ENCODE measurements at places on chromosomes 12 and 14.

DNA sequence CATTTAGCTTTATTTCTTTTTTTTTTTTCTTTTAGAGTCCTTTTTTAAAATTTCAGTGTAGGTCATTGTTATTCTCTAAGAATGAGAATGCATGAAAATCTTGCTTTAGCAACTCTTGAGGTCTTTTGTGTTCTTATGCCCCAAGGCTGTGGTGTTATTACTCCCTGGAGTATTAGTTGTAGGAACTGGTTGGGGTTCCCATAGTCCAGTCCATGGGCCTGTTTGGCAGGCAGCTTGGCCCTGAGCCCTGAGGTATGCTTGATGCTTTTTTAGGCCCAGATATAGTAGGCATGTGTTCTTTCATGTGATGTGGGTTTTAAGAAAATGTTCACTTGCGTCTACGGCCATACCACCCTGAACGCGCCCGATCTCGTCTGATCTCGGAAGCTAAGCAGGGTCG lies 1.6 kb downstream of the FAM234B start:
- DNase-seq, result no peak

DNA sequence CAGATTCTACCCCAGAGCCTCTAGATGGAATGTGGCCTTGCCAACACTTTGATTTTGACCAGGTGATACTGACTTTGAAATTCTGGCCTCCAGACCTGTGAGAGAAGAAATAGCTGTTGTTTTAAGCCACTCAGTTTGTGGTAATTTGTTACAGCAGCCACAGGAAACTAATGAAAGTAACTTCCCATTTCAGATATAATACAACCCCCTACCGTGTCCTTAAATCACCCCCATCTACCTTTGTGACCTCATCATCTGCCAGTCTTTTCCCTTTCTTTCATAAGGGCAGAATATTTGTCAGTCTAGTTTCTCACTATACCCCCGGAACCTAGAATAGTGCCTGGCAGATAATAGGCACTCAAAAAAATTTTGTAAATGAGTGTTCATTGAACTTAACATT lies 39.6 kb downstream of the PPP4R4 start:
- no peak for DNase-seq

DNA sequence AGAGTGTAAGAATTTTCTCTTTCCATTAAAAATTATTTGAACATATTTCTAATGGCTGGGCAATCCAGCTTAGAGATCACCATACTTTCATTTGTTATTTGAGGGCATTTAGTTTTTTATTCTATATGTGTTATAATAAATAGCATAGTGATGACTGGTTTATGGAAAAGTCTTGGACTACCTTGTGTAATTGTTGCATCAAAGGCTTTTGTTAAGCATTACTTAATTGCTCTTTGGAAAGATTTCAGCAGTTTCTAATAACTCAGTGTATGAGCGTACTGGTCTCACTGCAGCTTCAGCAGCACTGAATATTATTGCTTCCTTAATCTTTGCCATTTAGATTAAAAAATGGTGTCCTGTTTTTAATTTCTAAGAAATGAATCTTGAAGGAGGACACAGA lies 22.8 kb downstream of the TMEM19 start:
- DNase-seq, result no peak

DNA sequence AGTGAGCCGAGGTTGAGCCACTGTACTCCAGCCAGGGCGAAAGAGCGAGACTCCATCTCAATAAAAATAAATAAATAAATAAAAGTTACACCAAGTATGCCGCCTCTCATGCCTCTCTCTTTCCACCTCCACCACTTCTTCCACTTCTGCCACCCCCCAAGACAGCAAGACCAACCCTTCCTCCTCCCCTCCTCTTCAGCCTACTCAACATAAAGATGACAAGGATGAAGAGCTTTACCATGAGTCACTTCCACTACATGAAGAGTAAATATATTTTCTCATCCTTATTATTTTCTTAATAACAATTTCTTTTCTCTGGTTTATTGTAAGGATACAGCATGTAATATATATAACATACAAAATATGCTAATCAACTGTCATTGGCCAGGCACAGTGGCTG lies 3.6 kb upstream of the TMED2 start:
- DNase-seq, result no peak

- DNase-seq, result no peak
These were observed 1.2 kb downstream of the SNX6 start for GRCh38 chr14:34628681-34629135.

GRCh38 chr14:96380735-96381134 lies 11.2 kb upstream of the AK7 start:
- no peak for DNase-seq

- DNase-seq, result no peak
These were observed at the start of gene FOXN4 for GRCh38 chr12:109308534-109309380. Gene FOXN4, minus strand, starts transcription at chr12:109309284. Its CDS starts 963 bp downstream, at chr12:109308321.

- no peak for DNase-seq
These were observed 152.1 kb downstream of the GALC start for GRCh38 chr14:87840906-87841305.

DNA sequence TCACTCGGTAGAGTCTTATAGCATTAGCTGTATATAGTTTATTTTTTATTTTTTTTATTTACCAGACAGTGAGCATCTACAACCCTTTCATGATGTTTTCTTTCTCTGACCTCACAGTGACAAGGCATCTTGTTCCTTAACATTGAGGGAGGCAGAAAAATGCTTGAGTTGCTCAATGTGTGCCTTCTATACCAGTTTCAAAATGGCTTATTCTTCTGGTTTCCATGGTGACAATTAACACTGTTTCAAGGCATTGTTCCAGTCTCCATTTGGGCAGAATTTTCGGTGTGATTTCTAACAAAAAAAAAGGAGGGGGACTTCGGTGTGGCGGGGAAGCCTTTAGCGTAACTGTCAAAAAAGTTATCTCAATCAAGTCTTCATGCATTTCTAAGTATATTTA lies 209.7 kb upstream of the NPAS3 start:
- DNase-seq, result no peak

GRCh38 chr14:81273521-81273920 lies 52.8 kb upstream of the GTF2A1 start:
- no peak for DNase-seq

GRCh38 chr12:56411781-56412639 lies 37.2 kb downstream of the TIMELESS start:
- no peak for DNase-seq

GRCh38 chr12:90152897-90153624 lies 444.4 kb upstream of the ATP2B1 start:
- peak; percentile 7 for DNase-seq

- no peak for DNase-seq
These were observed 56.0 kb downstream of the PLEKHG3 start for GRCh38 chr14:64760146-64760755.

DNA sequence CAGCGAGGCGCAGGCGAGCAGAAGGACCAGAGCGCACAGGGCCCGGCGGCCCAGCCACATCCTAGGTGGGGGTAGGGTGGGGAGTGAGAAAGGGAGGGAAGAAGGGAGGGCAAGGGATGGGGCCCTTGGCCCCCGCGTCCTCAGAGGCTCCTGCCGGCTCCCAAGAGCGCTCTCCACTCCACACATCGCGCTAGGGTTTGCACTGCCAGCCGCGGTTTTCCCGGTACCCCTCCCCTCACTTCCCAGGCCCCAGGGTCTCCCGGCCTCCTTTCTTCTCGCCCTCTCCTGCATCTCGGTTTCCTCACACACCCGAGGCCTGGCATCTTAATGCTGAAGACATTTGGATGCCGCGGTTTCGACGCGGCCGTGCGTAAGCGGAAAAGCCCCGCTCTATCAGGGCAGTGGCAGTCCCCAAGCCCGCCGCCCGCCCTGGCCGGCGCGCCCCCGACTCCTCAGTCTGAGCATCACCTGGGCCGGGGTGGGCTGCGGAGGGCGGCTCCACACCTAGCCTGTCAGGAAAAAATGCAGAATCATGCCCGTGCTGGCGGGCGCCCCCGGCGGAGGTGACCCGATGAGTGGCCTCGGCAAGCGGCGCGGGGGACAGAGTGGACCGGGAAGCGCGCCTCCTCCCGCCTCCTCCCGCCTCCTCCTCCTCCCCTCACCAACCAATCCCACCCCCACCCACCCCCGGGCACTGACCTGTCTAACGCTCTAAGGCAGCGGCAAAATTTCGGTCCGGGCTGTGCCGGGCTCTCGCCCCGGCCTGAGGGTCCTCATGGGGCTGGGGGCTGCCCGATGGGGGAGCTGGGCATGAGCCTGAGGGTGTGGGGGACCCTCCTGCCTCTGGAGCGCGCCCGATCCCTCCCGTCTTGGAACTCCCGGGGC lies 686 bp downstream of the B4GALNT1 start:
- no peak for DNase-seq

DNA sequence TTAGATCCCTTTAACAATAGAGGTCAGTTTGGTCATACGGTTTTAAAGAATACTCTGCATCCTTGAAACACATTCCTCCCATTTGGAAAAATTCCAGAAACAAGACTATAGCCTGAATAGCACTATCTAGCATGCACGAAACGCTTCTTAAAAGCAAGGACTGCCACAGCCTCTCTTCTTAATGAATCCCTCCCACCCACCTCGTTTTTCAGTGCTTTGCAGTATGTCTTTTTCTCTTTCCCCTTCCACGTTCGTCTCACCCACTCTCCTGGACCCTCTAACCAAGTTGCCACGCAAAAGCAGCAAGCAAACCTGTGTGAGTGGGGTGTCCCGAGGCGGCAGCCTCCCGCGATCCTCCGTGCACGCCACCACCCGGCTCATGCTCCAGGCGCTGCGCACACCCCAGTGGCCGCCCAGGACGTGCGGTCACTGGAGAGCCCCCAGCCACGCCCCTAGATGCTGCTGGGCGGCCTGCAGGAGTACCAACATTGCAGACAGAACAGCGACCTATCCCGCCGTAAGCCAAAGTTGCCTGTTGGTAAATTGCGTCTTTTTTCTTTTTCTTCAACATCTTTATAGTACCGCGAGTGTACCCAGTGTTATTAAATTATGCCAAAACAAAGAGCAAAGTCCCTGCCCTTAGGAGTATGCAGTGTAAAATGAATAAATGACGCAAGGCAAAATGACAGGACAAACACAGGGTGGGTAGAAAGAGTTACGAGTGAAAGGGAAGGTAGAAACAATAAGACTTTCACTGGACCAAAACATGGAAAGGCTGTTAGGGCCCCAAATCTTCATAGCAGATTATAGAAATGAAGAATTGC lies at the start of gene SLC38A4:
Gene SLC38A4, minus strand, starts transcription at position 407 of the 824 bp plus-strand sequence. CDS start 32,926 bp downstream, outside the sequence.
- DNase-seq, result no peak

DNA sequence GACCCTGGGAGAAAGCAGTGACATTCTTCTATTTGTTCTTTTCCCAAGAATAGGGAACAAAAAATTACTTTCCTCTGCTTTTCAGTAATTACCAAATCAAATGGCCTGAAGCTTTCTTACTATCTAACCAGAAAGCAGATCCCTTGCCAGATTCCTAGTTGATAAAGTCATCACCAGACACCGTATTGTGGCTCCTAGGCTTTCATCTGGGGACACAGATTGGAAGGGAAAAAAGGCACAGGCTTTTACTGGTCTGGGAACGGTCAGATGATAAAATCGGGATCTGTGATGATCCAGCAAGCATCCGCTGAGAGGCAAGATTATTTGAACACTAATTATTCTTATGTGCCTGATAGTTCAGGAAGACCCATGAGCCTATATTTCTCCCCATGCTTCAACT lies 79.1 kb upstream of the BCL2L14 start:
- DNase-seq, result no peak

DNA sequence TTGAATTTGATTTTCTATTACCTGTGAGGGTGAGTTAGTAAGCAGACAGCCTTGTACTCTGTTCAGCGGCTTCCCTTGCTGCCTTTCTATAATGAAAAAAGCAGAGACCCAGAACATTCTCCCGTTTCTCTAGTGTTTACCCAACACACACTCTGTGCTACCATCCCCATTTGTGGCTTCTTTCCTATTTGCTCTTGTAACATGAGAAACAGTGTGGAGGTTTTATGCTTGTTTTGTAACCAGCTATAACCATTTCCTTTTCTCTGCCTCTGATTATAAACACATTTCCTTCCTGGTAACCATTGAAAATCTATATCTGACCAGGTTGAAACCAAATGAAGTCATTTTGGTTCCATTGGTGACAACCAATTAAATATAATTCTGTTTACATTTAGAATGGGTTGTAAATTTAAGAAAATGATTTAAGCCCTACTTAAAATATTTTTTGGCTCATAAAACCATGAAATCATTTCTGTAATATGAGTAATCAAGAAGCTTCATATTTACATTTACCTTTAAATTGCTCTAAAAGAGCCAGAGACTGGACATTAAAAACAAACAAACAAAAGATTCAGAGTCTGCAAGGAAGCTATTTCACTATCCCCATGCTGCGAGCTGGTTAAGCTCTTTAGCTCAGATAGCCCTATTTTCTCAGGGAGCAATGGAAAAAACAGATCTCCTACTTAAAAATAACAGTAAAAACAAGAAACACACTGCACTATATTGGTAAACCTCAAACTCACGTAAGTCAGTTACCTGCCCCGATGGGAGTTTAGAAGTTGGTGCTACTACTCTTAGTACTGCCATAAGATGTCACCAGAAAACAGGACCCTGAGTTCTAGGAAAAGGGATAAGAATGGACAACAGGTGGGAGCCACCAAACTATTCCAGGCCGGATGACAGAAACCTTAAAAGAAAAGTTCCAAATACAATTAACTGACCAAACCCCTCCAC lies 206.5 kb upstream of the EEA1 start:
- peak; percentile 52 for DNase-seq

- DNase-seq, result no peak
These were observed 714.2 kb downstream of the SLC6A15 start for GRCh38 chr12:84198294-84198946.

- no peak for DNase-seq
These were observed 80.1 kb downstream of the IRF2BPL start for GRCh38 chr14:76948213-76948947.

GRCh38 chr12:89379148-89379838 lies 27.0 kb upstream of the DUSP6 start:
- no peak for DNase-seq

DNA sequence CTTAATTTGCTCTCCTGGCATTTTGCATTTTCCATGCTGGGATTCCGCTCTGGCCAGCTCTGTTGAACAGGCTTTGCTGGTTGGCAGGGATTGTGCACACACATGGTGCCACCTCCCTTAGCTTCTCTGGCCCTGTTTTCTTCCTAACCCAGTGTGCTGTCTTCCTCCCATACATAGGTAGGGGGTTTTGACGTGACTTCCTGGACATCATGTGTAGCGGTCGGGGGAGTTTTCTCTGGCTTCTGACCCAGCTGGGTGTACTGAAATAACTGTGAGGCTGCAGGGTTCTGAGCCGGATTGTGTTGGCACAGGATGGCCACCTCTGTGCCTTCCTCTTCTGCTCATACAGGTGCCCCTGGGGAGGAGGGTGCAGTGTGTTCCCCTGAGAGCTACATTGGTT lies 25.7 kb downstream of the C14orf132 start:
- no peak for DNase-seq

GRCh38 chr14:57486767-57487379 lies 6.8 kb downstream of the CCDC198 start:
- DNase-seq, result no peak

DNA sequence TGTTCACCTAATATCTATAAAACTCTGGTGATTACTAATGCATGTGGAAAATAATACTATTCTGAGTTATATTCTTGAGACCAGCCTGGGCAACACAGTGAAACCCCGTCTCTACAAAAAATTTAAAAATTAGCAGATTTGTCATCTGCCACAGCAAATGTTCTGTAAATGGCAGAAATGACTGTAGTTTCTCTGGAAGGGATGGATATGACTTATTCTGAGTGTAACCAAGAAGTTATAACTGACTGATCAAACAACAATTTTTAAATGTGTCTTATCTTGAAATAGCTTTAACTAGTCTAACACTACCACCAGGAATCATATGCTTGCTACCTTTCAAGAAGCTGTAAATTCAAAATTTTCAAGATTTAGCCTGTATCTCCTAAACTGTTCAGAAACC lies 88.7 kb downstream of the PLBD1 start:
- no peak for DNase-seq
